ENCODE measurements at places on chromosomes 1 and 21.

- DNase-seq = peak; percentile 39
These were observed 7.7 kb downstream of the ENSA start for GRCh38 chr1:150621497-150622302.

DNA sequence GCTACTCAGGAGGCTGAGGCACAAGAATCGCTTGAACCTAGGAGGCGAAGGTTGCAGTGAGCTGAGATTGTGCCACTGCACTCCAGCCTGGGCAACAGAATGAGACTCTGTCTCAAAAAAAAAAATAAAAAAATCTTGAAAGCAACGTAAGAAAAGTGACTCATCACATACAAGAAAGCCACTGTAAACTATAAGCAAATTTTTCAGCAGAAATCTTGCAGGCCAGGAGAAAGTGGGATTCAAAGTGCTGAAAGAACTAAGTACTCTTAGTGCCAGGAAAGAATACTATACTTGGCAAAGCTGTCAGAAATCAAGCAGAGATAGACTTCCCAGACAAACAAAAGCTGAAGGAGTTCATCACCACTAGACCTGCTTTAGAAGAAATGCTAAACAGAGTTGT lies 4.4 kb upstream of the HMGN1 start:
- DNase-seq = no peak

- no peak for DNase-seq
These were observed 13.3 kb upstream of the SIPA1L2 start for GRCh38 chr1:232643251-232643650.

DNA sequence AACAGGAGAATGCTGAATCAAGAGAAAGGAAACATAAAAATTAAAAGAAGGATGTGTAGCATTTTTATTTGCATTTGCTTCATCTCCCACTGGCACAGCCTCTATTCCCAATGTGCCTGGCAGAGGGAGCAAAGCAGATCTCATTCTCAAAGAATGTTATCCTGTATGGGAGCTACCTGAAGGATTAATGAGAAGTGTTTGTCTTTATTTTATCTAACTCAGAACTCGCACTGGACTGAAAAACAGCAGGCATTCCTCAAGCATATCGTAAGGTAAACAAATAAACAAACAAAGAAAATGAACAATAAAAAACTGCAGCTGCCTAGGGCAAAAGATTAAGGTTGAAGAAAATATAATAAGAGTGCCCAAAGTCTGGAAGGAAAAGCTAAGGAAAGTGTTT lies 12.7 kb upstream of the COL11A1 start:
- no peak for DNase-seq

DNA sequence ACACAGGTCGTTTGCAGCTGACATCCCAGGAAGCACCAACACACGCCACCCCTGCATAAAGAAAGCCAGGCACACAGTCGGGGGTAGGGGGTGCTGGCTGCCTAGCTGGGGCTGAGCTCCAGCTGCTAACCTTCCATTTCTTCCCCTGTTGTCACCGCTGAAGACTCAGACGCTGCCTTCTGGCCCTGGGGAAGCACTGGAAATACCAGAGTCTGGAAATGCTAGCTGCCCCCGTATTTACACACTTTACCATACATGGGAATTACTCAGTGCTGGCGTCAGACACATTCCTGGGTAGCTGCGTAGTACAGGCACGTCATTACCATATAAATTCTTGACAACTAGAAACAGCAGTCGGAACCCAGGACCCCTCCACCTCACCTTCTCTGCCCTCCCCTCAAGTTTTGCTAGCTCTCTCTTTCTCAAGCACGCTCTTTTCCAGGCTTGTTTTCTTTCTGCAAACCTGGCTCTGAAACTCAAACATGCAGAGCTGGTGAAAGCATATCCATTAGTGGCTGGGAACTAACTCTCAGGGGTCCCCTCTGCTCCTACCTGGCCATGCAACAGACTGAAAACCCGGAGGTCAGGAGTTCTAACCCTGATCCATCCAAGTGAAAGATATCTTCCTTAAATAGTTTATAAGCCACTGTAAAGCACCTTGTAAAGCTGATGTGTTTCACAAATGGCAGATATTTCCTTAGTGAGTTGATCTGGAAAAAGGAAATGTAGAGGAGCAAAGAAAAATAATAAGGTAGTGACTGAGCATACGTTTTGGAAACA lies 3.3 kb downstream of the CSRP1 start:
- DNase-seq = no peak

- DNase-seq = no peak
These were observed 47.0 kb upstream of the GJA5 start for GRCh38 chr1:147807405-147807804.

Data from stimulated activated CD8-positive, alpha-beta memory T cell treated with anti-CD3 and anti-CD28 coated beads, Interleukin-7, amount 100 ng/mL, for 1 hour (primary cell).